ENCODE measurements at places on chromosomes 7 and 10. TPM values are rescaled to one million over a fixed set of nuclear protein-coding genes. Genes with fewer than 3 reads are reported as not detected.
A peak's percentile ranks its signal among the peaks of the same experiment; 100 is the strongest.

PRLHR gene
- not detected for total RNA-seq

MYL10 gene
- not detected for total RNA-seq

CALHM1 gene
- not detected for total RNA-seq

DNA sequence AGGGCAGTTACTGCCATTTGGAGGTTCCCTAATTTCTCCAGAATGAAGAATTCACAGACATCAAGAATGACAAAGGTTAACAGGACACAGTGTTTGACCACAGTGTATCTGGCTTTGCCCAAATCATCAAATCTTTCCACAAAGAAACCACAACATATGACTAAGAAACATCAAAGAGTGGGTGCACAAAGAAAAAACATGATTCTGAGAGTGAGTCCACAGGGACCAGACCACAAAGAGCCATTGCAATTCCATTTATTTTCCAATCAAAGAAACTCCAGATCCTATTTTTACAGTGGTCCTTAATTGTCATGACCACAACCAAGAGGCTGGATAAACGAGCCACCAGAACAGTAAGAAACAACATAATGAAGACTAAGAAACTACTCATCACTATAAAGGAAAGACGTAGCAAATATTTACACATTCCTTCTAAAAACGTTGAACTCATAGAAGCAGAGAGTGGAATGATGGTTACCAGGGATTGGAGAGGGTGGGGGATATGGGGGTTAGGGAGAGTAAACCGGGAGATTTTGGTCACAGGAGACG lies 286.5 kb downstream of the DOCK4 start:
- no peak overlapping the region for H3K27ac ChIP-seq
- H3K27me3 ChIP-seq = no peaks in the 10 kb centered on the region
- H3K36me3 ChIP-seq = no peaks in the 10 kb centered on the region
- DNase-seq = no peak
- no peaks in the 10 kb centered on the region for H3K4me1 ChIP-seq
- no peak overlapping the region for H3K4me3 ChIP-seq

DNA sequence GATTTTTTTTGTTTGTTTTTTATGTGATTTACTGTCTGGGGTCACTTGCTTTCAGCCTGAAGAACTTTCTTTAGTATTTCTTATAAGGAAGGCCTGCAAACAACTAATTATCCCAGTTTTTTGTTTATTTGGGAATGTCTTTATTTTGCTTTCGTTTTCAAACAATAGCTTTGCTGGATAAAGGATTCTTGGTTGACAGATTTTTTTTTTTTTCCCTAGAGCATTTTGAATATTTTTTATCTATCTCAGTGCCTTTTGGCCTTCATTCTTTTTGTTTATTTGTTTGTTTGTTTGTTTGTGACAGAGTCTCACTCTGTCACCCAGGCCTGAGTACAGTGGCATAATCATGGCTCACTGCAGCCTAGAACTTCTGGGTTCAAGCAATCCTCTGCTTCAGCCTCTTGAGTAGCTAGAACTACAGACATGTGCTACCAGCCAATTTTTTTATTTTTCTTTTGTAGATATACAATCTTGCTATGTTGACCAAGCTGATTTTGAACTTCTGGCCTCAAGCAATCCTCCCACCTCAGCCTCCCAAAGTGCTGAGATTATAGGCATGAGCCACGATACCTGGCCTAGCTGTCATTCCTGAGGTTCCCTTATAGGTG lies 46.3 kb upstream of the FZD9 start:
- H3K4me1 ChIP-seq = no peaks in the 10 kb centered on the region
- H3K27ac ChIP-seq = no peak overlapping the region
- H3K27me3 ChIP-seq = no peaks in the 10 kb centered on the region
- no peak for DNase-seq

DNA sequence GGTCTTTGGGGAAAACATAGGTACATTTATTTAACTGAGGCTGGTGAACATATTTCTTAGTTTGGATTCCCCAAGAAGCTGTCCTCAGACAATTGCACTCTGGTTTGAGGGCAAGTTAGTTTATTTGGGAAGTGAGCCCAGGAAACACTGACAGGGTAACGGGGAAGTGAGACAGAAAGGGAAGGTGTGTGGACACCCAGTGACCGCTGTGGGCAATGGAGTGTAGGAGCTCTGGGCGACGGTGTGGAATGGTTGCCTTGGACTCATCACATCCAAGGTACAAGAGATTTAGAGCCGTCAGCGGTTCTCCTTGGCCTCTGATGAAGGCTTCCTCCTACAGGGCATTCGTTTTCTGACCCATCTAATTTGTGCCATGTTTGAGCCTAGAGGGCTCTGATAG lies 7.1 kb downstream of the MRC1 start:
- H3K36me3 ChIP-seq = no peaks in the 10 kb centered on the region
- H3K4me1 ChIP-seq = no peaks in the 10 kb centered on the region
- DNase-seq = no peak
- H3K4me3 ChIP-seq = no peak overlapping the region
- H3K27ac ChIP-seq = no peak overlapping the region

- H3K4me3 ChIP-seq = no peak overlapping the region
- H3K27ac ChIP-seq = no peak overlapping the region
- no peaks in the 10 kb centered on the region for H3K27me3 ChIP-seq
- H3K4me1 ChIP-seq = no peaks in the 10 kb centered on the region
- no peaks in the 10 kb centered on the region for H3K36me3 ChIP-seq
- no peak for DNase-seq
Measured at GRCh38 chr10:122543676-122544445, 16.7 kb upstream of the DMBT1 start.

DNA sequence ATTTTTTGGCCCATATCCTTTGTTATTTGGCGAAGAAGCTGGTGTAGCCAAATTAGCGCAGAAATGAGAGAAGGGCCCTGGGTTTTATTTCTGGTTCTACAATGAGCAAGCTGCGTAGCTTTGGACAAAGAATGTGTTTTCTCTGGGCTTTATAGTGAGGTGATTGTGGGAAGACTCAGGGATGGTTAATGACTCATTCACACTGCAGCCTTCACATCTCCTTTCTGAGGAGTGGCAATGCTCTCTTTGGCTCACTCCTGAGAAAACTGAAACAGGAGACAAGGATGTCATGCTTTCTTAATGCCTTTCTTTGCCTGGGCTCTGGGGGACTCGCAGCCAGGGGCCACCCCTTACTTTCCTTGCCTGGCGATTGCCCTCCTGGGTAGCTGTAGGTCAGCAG lies 271.0 kb upstream of the PODXL start:
- no peak overlapping the region for H3K27ac ChIP-seq
- H3K27me3 ChIP-seq = no peaks in the 10 kb centered on the region
- H3K36me3 ChIP-seq = no peaks in the 10 kb centered on the region
- H3K4me1 ChIP-seq = no peaks in the 10 kb centered on the region
- DNase-seq = no peak

GRCh38 chr7:55044791-55045190 lies 26.0 kb downstream of the EGFR start:
- DNase-seq = no peak
- no peaks in the 10 kb centered on the region for H3K27me3 ChIP-seq
- peak overlapping the region; percentile 61 for H3K27ac ChIP-seq
- H3K4me3 ChIP-seq = no peak overlapping the region
- peaks cover 32% of the 10 kb centered on the region for H3K4me1 ChIP-seq

DNA sequence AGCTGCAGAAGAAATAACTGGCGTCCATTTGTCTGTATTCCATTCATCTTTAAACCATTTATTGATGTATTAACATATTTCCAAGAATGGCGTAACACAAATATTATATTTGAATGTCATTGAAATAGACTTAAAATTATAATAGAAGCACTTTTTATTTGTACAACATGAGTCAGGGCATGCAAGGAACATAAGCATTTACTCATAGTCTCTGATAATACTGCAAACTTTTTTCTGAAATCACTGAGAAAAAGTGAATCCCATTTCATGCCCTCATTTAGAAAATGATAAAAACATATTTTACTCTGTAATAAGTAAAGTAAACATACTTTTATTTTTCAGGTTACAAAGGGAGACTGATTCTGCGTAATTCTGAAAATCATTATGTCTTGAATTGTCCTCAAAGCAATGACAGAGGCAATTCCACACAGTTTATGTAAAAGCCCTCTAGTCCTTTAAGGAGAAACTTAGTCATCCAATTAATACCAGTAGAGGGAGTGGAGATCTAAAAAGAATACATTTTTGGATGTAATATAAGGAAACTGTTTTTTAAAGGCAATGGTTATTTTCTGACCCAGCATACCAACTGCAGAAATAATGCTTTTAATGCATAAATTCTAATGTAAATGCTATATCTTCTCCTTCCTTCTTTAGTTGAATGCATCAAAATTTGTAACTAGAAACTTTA lies 58.1 kb downstream of the AGMO start:
- H3K27ac ChIP-seq = no peak overlapping the region
- no peak for DNase-seq
- H3K36me3 ChIP-seq = no peaks in the 10 kb centered on the region
- H3K27me3 ChIP-seq = no peaks in the 10 kb centered on the region
- H3K4me3 ChIP-seq = no peak overlapping the region
- H3K4me1 ChIP-seq = no peaks in the 10 kb centered on the region

GRCh38 chr7:26522633-26523032 lies 231.0 kb downstream of the SNX10 start:
- no peaks in the 10 kb centered on the region for H3K36me3 ChIP-seq
- H3K4me1 ChIP-seq = no peaks in the 10 kb centered on the region
- H3K27me3 ChIP-seq = no peaks in the 10 kb centered on the region
- no peak overlapping the region for H3K27ac ChIP-seq
- no peak overlapping the region for H3K4me3 ChIP-seq

GRCh38 chr7:105742787-105743186 lies 133.6 kb downstream of the ATXN7L1 start:
- DNase-seq = no peak
- no peaks in the 10 kb centered on the region for H3K4me1 ChIP-seq
- no peak overlapping the region for H3K27ac ChIP-seq

DNA sequence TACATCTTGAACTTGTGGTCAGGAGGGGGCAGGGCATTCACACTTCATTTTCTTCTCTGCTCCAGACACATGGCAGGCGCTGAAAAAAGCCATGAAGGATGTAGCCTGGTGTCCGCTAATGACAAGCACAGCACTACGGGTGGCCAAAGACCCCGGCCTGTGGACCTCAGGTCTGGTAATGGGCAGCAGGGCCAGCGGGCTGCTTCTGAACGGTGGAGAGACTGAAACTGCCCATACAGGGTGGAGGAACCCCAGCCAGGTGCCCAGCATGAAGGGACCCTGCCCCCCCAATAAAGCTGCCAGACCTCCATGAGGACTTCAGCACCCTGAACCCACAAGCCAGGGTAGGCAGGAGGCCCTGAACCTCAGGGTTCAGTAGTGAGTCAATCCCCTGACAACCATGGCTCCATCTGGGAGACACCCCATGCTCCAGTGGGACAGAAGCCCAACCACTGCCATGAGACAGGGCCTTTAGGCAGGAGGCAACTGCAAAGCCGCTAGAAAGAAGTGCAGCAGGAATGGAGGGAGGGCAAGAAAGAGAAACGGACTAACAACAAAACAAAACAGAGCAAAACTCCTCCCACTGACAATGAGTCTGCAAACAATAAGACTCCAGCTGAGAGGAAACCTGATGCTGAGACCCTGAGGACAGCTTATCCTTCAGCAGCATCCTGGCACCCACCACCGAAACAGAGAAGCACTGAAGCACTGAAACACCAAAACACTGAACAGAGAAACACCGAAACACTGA lies 140.2 kb upstream of the PPP2R2D start:
- no peaks in the 10 kb centered on the region for H3K27me3 ChIP-seq
- H3K27ac ChIP-seq = no peak overlapping the region
- H3K4me1 ChIP-seq = no peaks in the 10 kb centered on the region
- no peak overlapping the region for H3K4me3 ChIP-seq

- H3K4me3 ChIP-seq = peak overlapping the region; percentile 20
- H3K27me3 ChIP-seq = no peaks in the 10 kb centered on the region
- H3K4me1 ChIP-seq = no peaks in the 10 kb centered on the region
- peak overlapping the region; percentile 36 for H3K27ac ChIP-seq
- no peaks in the 10 kb centered on the region for H3K36me3 ChIP-seq
Measured at GRCh38 chr7:40865441-40866233, 730.8 kb downstream of the SUGCT start.

DNA sequence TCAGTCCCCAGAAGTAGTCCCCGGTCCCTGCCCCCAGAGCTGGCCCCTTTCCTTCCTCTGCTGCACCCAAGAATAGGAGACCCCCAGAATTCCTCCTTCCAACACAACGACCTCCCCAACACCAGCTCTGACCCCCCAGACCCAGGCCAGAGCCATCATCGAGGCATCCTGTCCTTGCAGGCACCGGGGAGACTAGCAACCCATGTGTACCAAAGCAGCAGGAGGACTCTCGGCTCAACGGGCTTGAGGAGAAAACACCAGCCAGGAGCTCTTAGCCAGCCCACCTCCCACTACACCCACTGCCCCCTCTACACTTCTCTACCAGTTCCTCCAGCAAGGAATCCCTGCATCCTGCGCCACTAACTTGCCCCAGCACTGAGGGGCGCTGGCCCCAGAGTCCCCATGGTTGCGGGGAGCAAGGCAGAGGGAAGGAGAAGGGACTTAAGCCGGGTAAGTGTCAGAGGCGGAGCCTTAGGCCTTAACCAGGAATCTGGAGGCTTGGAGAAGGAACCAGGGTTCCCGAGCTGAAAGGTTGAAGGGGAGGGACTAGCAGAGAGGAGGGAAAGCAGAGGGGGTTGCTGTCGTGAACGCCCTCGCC lies 3.9 kb downstream of the GRID1 start:
- peaks cover 13% of the 10 kb centered on the region for H3K4me1 ChIP-seq
- no peak for DNase-seq
- peaks cover 6% of the 10 kb centered on the region for H3K27me3 ChIP-seq
- no peaks in the 10 kb centered on the region for H3K36me3 ChIP-seq
- no peak overlapping the region for H3K27ac ChIP-seq
- peak overlapping the region; percentile 33 for H3K4me3 ChIP-seq

- DNase-seq = no peak
- H3K4me1 ChIP-seq = no peaks in the 10 kb centered on the region
- H3K27me3 ChIP-seq = no peaks in the 10 kb centered on the region
- no peaks in the 10 kb centered on the region for H3K36me3 ChIP-seq
Measured at GRCh38 chr10:78532480-78533042, 498.9 kb downstream of the RPS24 start.

DNA sequence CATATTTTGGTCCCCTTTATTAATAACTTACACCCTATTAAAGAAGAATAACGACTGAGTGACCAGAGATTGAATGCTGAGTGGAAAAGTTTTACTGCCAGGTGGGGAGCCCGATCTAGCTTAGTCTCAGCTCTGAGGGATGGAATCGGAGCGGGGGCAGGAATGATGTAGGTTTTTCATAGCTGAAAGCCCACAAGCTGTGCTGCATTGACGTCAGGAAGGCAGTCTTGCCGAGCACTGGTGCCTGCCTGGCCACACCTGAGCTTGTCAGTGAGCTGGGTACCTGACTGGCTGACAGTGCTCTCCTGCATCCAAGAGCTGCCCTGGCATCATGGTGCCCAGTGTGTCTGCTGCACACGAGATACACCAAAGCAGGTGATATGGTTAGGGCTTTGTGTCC lies 34.8 kb downstream of the GRK5 start:
- H3K4me1 ChIP-seq = peaks cover 25% of the 10 kb centered on the region
- no peaks in the 10 kb centered on the region for H3K36me3 ChIP-seq
- no peaks in the 10 kb centered on the region for H3K27me3 ChIP-seq
- H3K27ac ChIP-seq = no peak overlapping the region
- no peak overlapping the region for H3K4me3 ChIP-seq
- DNase-seq = no peak
